Suprapubic skin (tissue), 4 donors: ENCODE measurements at places on chromosomes 1 and 21.
A peak's percentile ranks its signal among the peaks of the same experiment; 100 is the strongest.

DNA sequence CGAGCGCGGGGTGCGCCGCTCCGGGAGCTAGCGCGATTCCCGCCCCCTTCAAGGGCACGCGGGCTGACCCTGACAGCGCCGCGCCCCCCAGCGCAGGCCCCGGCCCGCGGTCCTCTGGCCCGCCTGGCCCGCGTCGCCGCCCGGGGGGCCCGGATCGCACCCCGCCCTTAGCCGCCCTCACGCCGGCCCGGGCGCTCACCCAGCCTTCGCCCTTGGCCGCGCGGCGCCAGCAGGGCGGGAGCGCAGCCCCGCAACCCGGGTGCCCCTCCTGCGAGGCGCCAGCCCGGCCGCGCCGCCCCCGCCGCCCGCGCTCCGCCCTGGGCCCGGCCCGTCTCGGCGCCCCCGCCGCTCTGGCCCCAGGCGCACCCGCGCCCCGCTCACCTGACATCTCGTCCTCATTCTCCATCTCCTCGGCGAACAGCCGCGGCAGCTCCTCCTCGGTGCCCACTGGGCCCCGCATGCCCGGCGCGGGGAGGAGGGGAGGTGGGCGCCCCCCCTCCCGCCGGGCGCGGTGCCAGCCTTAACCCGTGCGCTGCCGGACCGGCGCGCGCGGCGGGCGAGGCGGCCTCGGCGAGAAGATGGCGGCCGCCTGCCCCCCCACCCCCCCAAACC, 451 bp downstream of the CHD5 start:
- no peak for DNase-seq

DNA sequence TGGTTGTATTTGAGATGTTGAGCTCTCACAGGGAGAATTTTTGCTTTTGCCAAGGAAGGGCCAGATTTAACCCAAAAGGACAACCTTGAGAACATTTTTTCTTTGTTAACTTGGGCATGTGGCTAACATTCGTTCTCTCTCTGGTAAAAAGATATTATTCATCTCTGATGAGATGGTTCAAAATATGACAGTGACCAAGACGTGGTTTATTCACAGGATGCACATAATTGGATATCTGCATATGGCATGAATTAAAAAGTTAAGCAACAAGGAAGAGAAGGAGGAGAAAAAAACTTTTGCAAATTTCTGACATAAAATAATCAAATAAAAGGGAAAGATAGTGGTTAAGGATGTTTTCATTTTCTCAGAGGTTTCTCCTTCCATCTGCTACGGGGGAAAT, 43.1 kb upstream of the BCL10 start:
- DNase-seq = no peak

DNA sequence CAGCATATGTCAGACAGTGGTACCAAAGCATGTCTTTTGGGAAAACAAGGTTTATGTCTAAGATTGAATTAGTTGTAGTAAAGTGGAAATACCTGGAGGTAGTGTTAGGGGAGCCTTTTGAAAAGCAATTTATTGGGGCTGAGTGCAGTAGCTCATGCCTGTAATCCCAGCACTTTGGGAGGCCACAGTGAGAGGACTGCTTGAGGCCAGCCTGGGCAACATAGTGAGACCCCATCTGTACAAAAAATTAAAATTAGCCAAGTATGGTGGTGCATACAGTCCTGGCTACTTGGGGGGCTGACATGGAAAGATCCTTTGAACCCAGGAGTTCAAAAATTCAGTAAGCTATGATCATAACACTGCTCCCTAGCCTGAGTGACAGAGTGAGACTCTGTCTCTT, 7.3 kb downstream of the ZMPSTE24 start:
- no peak for DNase-seq

GRCh38 chr1:54385727-54386022, 20.5 kb downstream of the SSBP3 start:
- DNase-seq = no peak

DNA sequence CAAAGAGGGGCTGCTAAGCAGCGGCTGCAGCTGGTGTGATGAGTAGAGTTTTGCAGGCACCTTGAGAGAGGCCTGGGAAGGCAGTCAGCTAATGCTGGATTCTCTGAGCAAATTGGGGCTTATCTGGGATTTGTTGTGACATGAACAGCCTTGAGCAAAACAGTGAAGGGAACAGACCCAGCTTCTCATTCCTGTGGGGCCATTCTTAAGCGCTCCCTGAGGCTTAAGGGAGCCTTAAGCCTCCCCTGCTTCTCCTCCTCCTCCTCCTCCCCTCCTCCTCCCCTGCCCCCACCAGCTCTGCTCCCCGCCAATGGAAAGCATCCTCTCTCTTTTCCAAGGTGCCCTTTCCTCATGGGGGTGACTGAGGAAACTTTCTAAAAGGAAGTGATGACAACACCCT, 21.3 kb downstream of the HMGCS2 start:
- DNase-seq = no peak

DNA sequence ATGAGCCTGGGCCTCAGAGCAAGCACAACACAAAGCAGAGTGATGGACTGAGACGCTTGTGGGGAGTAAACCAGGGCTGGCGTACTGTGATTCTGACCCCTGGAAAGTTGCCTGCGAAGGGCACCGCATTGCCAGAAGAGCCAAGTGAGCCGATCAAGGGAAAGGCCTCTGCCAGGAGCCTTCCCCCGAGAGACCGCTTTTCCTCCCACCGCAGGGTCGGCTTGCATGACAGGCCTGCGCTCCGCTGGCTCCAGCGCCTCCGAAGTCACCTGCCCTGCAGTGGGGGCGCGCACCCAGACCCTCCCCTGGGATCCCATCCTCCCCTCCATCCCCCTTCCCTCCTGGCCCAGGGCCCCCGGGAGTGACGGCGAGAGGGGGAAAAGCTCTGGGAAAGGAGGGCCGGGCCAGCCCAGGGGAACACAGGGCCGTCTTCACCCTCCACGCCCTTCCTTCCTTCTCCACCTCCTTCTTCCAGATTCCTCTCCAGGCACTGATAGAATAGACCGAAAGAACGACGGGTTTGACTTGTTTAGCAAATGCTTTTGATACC, 165.0 kb downstream of the TRIM33 start:
- DNase-seq = peak; percentile 68

GRCh38 chr1:37299216-37299615, 175.2 kb upstream of the ZC3H12A start:
- no peak for DNase-seq

- DNase-seq = no peak
These were observed 15.4 kb downstream of the KAZN start for GRCh38 chr1:14613926-14614325.

- peak; percentile 69 for DNase-seq
These were observed 5.0 kb upstream of the ACOT11 start for GRCh38 chr1:54542962-54543539.

DNA sequence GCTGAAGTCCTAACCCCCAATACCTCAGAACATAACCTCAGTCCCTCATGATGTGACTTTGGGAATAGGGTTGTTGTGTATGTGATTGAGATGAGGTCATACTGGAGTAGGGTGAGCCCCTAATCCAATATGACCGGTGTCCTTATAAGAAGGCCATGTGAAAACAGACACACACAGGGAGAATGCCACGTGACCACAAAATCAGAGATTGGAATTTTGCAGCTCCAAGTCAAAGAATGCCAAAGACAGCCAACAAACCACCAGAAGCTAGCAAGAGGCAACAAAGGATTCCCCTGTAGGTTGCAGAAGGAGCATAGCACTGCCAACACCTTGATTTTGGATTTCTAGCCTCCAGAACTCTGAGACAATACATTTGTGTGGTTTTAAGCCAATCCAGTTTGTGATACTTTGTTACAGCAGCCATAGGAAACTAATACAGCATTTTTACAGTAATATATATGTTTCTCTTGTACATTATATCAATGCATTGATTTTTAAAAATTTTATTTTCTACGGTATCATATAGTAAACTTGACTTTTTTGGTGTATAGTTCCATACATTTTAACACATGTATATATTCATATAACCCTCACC, 5.4 kb downstream of the ZSWIM5 start:
- no peak for DNase-seq

DNA sequence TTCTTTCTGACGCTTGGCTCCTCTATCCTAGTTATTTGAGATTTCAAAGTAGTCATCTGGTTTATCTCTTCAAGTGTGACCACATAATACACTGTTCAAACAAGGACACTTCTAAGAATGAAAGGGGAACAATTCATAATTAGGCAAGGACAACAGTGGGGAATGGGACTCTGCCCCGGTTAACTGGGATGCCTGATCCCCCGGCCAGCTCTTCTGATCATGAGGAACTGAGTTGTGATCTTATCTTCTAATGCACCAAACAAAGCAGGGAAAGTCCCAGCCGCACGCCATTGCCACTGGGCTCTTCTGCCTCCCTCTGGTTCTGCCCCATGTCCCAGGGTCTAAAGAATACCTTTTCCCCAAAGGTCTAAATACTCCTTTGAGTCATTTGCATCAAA, 158.2 kb upstream of the IRF2BP2 start:
- DNase-seq = no peak

- DNase-seq = no peak
These were observed 42.3 kb upstream of the NFASC start for GRCh38 chr1:204828352-204828850.

- DNase-seq = no peak
These were observed 57.1 kb upstream of the C1orf87 start for GRCh38 chr1:60130703-60131102.

DNA sequence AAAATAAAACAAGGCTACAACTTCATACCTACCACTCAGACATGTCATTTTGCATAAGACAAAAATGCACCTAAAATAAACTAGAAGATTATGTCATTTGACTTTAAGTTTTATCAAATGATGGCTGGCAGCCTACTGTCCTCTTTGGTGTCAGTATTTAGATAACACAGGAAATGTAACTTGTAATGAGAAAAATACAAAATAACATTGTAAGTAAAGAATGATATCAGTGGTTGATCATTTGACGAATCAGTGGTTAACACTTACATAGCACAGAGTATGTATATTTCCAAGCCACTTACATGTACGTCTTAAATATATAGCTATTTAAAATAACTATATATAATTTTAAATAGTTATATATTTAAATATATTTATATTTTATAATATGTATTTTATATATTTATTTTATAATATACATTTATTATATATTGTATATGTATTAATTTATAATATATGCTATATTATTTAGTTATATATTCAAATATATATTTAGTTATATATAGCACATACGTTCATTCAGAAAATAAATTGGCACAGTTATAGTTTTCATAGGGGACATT, 44.1 kb downstream of the ZNF678 start:
- no peak for DNase-seq

DNA sequence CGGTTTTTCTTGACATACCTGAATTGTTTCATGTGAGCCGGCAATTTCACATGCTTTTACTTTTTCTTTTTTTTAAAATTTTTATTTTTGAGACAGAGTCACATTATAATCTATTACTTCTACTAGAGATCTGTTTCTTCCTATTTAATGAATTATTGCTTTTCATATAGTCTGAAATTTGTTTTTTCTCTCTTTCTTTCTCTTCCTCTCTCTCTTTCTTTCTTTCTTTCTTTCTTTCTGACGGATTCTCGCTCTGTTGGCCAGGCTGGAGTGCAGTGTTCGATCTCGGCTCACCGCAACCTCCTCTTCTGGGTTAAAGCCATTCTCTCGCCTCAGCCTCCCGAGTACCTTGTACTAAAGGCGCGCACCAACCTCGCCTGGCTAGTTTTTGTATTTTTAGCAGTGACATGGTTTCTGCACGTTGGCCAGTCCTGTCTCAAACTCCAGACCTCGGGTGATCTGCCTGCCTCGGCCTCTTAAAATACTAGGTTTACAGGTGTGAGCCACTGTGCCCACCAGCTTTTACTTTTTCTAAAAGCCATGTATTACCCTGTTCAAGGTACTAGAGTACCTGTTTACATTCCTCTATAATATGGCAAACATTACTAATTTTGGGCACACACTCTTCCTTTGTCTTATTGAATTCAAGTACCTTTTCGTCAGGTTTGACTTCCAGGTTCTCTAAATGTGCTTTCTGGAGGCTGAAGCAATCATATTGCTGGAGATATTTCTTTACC, 86.5 kb upstream of the RHOU start:
- no peak for DNase-seq

GRCh38 chr1:63893976-63894375, 120.2 kb downstream of the ROR1 start:
- DNase-seq = no peak

DNA sequence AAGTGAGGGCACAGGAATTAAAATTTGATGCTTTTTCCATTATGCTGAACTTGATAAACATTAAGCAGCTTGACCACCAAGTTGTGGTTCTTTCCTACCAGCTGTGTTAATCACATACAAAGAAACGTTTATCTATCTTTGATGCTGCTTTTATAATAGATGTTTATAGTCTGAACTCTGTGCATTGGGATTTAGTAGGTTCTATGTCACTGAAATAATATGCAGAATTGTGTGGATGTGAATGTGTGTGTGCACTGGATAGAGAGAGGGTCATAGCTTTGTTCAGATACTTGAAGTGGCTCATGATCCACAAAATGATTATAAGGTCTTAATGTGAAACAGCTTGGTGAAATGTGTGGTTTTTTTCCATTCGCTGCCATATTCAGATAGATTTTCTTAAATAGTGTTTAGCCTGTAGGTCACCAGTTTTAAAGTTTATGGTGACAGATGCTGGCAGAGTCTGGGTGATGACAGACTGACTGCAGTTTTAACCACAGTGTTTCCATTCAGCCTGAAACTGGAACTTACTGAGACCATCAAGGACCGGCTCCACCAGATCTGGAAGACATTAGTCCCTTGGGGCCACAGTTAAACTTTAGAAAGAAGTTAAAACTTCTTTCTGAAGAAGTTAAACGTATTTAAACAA, 10.2 kb downstream of the DDI2 start:
- DNase-seq = no peak

DNA sequence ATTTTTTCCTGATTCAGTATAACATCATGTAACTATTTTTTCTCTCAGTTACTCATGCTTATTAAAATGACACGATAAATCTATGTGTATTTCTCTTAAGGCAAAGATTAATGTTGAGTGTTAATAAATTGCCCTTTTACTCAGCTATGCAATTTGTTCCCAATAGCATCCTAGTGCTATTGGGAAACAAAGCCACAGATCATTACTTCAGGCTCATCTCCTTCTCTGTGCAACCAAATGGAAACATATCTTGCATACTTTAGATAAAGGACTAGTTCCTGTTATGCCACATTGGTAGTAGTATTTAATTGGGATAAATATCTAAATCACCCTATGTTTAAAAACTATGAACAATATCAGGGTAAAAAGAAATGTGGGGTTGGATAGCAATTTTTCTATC, 106.2 kb downstream of the PLPPR4 start:
- no peak for DNase-seq

- DNase-seq = no peak
These were observed 19.5 kb downstream of the STK40 start for GRCh38 chr1:36366091-36366661.

- no peak for DNase-seq
These were observed 112.8 kb downstream of the KCND3 start for GRCh38 chr1:111876631-111877030.

- no peak for DNase-seq
These were observed 769 bp downstream of the NTPCR start for GRCh38 chr1:232951180-232951579.

DNA sequence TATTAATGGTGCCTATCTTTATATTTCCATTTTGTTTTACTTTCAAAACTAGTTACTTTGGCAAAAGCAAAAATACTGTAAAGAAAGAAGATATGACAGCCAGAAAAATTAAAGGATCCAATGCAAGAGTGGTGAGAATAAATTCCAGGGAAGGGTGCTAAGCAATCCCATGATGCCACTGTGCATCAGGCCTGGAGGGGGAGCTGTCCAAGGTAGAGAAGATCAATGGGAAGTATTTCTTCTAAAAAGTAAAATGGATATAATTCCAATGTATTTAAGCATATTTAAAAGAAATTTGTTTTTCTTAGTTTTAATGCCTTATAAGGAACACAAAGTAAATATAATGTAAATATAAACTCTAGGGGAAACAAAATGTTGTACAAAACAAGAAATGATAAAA, 1382.2 kb upstream of the B3GALT2 start:
- DNase-seq = no peak
